D341Med (cell line): ENCODE measurements at places on chromosomes 1 and 21.

GRCh38 chr1:16209847-16210407 is 2.5 kb downstream of the ARHGEF19 start:
- DNase-seq, result no peak

DNA sequence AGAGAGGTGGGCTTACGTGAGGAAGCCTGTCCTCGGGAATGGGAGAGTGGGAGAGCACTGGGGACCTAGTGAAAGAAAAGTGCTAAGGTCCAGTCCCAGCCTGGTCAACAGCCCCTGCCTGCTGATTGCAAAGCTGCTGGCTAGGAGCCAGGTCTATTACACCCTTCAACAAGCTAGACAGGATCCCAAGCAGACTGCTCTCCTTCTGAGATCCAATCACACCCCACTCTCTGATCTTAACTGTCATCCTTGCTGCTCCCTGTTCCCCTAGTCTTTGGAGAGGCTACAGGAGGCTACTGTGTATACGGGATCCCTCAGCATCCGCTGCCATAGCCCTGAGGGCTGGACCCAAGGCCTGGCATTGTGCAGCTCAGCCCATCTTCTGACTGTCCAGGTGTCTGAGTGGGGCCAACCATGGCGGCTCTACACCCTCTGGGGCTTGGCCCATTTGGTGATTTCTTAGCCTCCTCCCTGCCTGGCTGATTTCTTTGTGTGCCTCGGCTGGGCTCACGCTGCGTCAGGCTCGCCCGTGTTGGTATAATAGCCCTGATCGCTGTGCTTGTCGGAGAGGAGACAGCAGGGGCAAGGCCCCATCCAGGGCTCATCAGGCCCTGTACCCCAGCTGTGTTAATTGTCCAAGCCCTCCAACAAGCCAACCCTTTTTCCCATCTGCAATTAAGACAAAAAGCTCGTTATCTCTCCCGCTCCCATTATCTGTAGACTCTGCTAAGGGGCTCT is 43.9 kb downstream of the NAV1 start:
- DNase-seq, result peak; percentile 26

DNA sequence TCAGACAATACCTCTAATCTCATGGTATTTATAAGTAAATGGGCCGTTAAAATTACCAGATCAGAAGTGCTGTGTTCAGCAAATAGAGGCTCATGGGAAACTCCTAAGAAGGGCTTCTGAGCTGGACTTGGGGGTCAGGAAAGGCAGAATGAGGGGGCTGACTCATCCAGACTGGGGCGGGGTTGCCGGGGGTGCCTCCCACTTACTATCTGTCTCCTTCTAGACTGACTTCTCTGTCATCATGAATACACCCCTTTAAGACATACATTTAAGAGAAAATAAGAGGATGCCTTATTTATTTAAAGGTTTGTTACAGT is 96.0 kb upstream of the ERRFI1 start:
- DNase-seq, result no peak

DNA sequence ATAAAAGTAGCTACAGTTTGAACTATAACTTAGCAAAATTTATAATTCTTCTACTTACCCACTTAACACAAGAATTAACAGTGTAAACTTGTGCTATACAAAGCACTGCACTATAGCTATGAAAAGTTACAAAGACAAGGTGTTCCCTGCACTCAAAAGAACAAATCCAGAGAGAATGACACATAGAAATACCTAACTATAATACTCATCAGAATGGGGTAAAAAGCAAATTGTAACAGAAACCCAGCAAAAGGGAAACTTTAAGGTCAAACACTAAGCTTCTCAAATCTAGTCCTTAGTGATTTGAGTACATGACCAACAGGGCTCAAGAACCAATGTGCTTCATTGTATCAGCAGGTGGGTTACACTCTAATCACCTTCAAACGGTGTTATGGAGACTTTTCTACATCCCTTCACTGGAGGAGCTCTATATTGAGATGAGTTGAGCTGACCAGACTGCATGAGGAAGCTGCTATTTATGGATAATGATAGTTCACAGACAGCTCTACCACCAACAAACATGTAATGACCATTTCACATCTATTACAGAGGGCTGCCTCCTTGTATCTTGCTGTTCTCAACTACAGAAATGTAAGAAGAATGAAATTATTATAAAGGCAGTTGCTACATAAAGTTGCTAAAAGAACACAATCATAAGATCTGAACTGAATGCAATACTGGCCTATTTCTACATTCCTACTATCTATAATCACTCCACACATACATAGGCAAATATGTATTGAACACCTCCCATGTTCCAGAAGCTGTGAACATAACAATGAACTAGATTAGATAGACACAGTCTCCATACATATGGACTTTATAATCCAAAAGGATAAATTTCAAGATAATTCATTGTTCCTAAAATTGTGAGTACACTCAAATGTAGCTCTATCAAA is 47.6 kb downstream of the PIK3R3 start:
- DNase-seq, result no peak

DNA sequence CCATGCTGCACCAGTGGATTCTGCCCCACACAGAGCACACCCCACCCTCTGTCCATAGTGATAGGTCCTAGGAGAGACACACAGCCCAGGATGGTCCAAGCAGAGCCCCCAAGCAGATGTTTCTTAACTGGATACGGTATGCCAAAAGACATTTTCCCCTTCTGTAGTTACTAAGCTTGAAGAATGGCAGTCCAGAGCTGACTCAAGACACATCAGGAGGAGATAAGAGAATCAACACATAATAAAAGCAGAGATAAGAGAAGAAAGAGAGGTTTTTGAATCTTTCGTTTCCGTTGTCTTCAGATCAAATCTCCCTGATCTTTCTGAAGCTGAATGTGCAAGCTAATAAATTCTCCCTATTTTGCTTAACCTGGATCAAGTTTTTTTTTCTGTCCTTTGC is 21.8 kb upstream of the CASQ2 start:
- no peak for DNase-seq

GRCh38 chr1:20593756-20594155 is 4.9 kb downstream of the CDA start:
- DNase-seq, result no peak

GRCh38 chr1:220979371-220979770 is 100.1 kb downstream of the HLX start:
- no peak for DNase-seq

GRCh38 chr1:207302618-207303393 is 18.7 kb upstream of the CD55 start:
- DNase-seq, result no peak

DNA sequence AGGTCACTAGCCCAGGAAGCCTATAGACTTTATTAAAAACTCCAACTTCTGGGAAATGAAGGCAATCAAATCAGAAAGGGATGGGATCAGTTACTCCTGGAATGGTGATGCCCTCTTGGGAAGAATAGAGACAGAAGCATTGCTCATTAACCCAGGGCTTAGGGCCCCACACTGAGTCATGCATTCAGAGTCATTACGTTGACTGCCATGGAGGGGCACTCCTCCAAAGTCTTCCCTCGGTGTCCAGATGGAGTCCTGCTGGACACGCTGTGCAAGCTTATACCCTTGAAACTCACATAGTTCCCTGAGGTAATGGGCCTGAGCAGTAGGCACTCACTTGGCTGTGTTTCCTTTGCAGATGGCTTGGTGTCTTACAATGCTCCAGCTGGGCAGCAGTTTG is 35.2 kb upstream of the HSD17B7 start:
- DNase-seq, result no peak

DNA sequence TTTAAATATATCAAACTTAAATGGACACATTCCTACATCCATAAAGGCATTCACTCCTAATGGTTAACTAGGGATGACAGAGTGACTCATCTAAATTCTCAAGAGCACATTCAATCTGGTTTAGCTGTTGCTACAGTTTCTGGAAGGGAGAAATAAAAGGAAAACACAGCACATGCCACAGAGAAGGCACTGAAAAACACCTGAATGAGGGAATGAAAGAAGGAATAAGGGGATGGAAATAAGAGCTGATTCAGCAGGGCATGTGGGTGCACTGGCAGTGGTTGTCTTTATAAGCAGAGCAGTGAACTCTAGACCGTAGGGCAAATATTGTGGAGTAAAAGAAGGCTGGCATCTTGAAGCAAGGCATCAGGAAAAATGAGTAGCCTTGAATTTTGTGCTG is 79.3 kb downstream of the LHX4 start:
- DNase-seq, result no peak

GRCh38 chr1:67367370-67368045 is 59.8 kb downstream of the IL12RB2 start:
- DNase-seq, result no peak

- no peak for DNase-seq
Measured at GRCh38 chr1:1403653-1404052, 3.4 kb downstream of the MRPL20 start.

- no peak for DNase-seq
Measured at GRCh38 chr1:62062087-62062486, 132.6 kb upstream of the L1TD1 start.

DNA sequence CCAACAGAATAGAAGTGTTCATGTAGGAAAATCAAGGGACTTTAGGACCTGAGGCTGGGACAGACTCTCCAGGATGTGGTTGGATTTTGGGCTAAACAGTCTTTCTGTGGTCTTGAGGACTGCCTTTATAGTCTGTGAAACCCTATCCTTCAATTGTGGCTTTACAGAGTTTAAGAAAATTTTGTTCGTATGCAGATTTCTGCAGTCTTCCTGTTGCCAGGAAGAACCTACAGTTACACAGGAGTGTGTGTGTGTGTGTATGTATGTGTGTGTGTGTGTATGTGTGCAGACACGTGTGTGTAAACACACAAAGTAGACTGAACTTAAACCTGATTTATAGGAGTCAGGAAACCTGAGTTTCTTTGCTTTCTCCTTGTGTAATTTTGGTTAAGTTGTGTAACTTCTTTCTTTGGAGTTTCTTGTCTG is 22.8 kb downstream of the NEK7 start:
- DNase-seq, result no peak

DNA sequence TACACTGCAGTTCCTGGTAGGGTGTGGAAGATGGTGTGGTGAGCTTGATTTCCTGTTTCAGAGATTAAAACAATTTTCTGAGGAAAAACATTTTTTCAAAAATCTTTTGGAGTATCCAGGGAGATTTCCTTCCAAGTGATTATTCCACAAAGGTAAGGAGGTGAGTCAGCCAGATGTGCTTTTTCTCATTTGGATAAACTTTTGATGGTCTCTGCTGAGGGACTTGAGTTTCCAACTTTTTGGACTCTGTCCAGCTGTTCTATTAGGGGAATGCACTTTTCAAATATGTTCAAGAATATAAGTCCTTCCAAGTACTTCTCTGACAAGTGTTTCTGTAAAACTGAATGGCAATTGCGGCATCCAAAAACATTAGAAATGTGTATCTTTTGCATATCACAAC is 628.8 kb upstream of the ADAMTS5 start:
- no peak for DNase-seq

DNA sequence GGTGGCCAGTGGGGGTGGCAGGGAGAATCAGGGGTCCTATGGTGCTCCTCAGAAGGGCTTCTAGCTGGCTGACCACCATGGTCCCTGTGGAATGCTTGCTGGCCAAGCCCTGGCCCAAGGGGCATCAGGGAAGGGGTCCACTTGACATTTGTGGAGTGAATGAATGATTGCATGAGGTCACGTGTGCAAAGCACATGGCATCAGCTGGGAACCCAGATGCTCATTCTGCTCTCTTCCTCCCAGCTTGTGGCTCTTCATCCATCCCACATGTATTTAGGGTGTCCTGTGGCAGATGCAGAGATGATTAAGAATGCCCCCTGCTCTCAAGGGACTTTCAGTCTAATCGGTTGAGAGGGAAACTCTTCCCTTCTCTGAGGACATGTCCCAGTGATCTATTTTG is 27.1 kb upstream of the PADI4 start:
- no peak for DNase-seq

DNA sequence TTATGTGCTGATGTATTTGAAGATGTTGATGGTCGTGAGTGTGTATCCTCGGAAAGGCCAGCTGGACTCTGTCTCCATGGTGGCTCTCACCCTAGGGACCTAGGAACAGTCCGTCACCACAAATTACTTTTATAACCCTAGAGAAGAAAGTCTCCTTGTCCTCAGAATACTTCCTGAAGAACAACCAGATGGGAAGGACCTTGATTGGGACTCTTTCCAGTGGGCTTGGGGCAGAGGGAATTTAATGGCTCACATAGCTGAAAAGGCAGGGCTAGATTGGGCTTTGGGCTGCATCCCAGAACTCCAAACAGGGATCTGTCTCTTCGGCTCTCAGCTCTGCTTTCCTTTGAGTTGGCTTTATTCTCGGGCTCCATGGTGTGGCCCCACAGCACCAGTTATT is 90.8 kb downstream of the TBX19 start:
- no peak for DNase-seq

GRCh38 chr1:200121421-200121820 is 93.9 kb downstream of the NR5A2 start:
- DNase-seq, result no peak

DNA sequence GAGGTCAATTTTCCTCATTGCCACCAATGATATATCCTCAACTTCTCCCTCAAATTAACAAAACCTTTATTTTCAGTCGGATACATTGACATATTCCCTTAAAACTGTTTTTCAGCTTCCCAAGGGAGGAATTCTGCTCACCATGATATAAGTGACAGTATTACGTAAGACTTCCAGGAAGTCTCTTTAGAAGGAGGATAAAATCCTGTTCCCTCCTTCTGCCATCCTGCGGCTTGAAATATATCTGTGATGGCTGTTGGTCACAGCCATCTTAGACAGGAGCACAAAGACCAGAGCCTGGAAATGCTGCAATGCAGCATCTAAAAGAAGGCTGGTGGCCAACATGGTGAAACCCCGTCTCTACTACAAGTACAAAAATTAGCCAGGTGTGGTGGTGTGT is 270.4 kb downstream of the GPATCH2 start:
- DNase-seq, result no peak

- no peak for DNase-seq
Measured at GRCh38 chr1:101485712-101486111, 248.9 kb downstream of the S1PR1 start.

DNA sequence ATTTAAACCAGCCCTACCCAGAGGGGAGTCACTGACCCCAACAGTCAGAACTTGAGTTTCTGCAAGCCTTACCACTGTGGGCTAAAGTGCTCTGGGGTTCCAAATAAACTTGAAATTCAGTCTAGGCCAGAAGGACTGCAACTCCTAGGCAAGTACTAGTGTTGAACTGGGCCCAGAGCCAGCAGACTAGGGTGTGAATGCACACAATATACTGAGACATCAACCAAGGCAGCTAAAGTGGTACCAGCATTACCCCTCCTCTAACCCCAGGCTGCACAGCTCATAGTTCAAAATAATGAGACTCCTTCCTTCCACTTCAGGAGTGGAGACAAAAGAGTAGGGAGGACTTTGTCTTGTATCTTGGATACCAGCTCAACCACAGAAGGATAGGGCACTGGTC is 18.9 kb upstream of the IL20 start:
- no peak for DNase-seq
